ENCODE measurements at places on chromosomes 6 and 20.

GRCh38 chr20:2038161-2038560 lies 44.3 kb upstream of the PDYN start:
- DNase-seq = no peak

DNA sequence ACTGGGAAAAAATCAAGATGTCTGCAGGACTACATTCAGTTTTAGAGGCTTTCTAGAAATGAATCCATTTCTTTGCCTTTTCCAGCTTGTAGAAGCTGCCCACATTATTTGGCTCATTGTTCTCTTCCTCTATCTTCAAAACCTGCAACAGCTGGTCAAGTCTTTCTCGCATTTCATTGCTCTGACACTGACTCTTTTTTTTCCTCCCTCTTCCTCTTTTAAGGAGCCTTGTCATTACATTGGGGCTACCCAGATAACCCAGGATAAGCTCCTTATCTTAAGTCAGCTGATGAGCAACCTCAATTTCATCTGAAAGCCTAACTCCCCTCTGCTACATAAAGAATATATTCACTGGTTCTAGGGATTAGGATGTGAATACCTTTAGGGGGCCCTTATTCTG lies 53.2 kb upstream of the CEP162 start:
- no peak for DNase-seq

- DNase-seq = no peak
Observed at GRCh38 chr6:138680085-138680484, 93.5 kb upstream of the CCDC28A start.

- DNase-seq = no peak
Observed at GRCh38 chr6:1770435-1770843, 160.7 kb downstream of the FOXC1 start.
